ENCODE measurements at places on chromosomes 13 and 19. TPM values are rescaled to one million over a fixed set of nuclear protein-coding genes. Genes with fewer than 3 reads are reported as not detected.

The IZUMO2 gene
- total RNA-seq, result not detected

The PLIN4 gene
- 1.2 TPM for total RNA-seq

The NLRP5 gene
- not detected for total RNA-seq

The PCSK4 gene
- 1.6 TPM for total RNA-seq

The RHPN2 gene
- 2.6 TPM for total RNA-seq

The THSD8 gene
- not detected for total RNA-seq

The SIAH3 gene
- total RNA-seq, result under 0.01 TPM

The COX7A1 gene
- 5.5 TPM for total RNA-seq

The OR7D2 gene
- not detected for total RNA-seq

The UQCRFS1 gene
- total RNA-seq, result 41.8 TPM

The FBXL12 gene
- total RNA-seq, result 27.7 TPM

The RNF6 gene
- 21.6 TPM for total RNA-seq

Measured in myometrial cell (primary cell).